ENCODE measurements at places on chromosomes 16 and 17.

- no peak for ATAC-seq
Observed at GRCh38 chr17:51124640-51125503, 4.2 kb upstream of the SPAG9 start.

- peak; percentile 8 for ATAC-seq
Observed at GRCh38 chr17:17724307-17725010, 43.2 kb downstream of the RAI1 start.

- no peak for ATAC-seq
Observed at GRCh38 chr16:54685682-54686081, 245.0 kb upstream of the IRX5 start.

- no peak for ATAC-seq
Observed at GRCh38 chr16:10938321-10938720, 3.9 kb downstream of the DEXI start.

DNA sequence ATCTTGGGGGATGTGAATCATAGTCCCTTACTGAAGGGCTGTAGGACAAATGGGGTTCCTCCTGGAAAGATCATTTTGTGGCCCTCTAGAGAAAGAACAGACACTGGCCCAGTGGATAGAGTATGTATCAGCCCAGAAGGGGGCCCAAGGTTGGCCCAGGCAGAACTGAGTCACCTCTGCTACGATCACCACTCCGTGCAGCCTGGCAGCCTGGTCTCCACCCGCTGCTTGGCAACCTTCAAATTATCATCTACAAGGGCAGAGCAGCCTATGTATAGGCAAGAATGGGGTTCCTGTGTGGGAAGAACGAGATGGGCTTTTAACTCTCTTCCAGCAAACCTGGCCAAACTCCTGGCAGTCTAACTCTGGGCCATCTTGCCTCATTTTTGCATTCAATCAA lies 61.9 kb downstream of the GSG1L start:
- no peak for ATAC-seq

GRCh38 chr17:55210292-55210691 lies 54.5 kb upstream of the HLF start:
- ATAC-seq: no peak

- ATAC-seq: no peak
Observed at GRCh38 chr17:15943971-15944758, 765 bp upstream of the ADORA2B start.

DNA sequence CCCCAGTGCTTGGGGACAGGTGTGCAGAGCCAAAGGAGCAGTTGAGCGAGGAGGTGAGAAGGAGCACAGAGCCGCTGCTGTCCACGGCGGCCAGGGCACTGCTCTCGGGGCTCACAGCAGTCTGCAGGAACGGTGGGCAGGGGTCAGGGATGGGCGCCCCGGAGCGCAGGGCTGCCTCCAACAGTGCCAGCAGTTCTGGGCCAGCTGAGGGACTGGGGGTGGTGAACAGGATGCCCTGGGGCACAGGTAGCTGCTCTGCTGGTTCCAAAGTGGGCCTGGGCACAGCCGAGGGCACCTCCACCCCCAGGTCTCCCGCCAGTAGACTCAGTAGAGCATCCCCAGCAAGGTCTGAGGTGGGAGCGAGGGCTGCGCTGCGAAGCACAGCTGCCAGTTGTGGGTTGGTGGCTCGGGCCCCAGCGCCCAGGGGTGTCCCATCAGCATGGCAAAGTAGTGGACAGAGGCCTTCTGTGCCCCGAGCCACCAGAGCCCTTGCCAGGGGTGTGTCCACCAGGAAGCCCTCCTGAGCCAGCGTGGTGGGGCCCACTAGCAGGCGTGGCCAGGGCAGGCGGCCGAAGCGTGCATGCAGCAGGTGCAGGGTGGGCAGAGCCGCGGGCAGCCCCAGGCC lies 1.9 kb downstream of the GGT6 start:
- ATAC-seq: no peak

Data from SK-N-SH treated with all-trans-retinoic acid at 6 μM for 48 hours (cell line).